ENCODE measurements at places on chromosomes 2 and 18.

GRCh38 chr2:78465707-78466106 lies 559.8 kb upstream of the REG3G start:
- no peak for DNase-seq

GRCh38 chr2:38754506-38754905 lies 3.3 kb upstream of the SRSF7 start:
- DNase-seq = no peak

- DNase-seq = peak; percentile 63
Observed at GRCh38 chr2:56624181-56624580, 440.4 kb downstream of the CCDC85A start.

GRCh38 chr2:41448221-41448620 lies 599.6 kb upstream of the PKDCC start:
- no peak for DNase-seq

DNA sequence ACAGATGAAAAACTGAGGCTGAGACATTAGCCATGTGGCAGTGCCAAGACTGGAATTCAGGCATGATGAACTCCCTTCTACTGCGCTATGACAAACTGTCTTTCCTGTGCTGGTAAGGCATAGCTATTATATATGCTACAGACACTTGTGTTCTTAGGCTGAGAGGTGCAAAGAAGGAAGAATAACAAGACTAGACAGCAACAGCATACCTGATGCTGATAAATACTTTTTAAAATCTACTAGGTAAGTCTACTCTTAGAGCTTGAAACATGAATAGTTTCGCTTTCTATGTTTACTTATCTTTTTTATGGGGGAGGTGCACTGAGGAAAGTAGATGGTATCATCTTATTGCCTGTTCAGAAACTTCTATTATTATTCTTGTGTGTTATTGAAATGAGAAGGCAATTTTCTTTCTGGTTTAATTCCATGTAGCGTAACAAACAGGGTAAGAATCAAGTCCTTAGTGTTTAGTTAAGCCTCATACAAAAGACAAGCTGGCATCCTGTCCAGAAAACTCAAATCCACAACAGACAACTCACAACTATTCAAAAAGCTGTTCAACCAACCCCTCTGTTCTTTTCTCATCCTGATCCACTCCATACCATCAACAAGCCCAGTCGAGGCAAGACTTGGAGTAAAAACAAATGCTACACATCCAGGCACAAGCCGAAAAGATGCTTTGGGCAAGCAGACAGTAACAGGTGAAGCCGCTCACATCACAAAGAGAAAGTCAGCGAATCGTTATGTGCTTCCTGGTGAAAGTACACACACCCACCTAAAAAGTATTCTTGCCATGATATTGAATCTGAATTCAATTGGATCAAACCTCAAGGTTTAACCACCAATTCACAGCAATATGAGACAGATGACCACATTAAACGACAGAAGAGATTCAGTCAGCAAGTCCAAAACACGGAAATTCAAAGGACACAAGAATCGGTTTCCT lies 1.5 kb downstream of the TTC32 start:
- DNase-seq = peak; percentile 19

GRCh38 chr2:140910683-140911082 lies 1220.1 kb downstream of the LRP1B start:
- no peak for DNase-seq

GRCh38 chr2:598058-598802 lies 79.0 kb downstream of the TMEM18 start:
- no peak for DNase-seq

GRCh38 chr2:230439590-230439989 lies 23.6 kb downstream of the SP100 start:
- peak; percentile 32 for DNase-seq

GRCh38 chr2:241769819-241770184 lies 6.8 kb upstream of the GAL3ST2 start:
- no peak for DNase-seq

DNA sequence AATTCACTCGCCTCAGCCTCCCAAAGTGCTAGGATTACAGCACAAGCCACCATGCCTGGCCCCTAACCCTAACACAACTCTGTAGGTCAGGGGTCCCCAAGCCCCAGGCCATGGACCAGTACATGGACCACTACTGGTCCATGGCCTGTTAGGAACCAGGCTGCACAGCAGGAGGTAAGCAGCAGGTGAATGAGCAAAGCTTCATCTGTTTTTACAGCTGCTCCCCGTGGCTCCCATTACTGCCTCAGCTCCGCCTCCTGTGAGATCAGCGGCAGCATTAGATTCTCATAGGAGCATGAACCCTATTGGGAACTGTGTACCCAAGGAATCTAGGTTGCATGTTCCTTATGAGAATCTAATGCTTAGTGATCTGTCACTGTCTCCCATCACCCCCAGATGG lies 201.7 kb downstream of the NRP2 start:
- DNase-seq = no peak

DNA sequence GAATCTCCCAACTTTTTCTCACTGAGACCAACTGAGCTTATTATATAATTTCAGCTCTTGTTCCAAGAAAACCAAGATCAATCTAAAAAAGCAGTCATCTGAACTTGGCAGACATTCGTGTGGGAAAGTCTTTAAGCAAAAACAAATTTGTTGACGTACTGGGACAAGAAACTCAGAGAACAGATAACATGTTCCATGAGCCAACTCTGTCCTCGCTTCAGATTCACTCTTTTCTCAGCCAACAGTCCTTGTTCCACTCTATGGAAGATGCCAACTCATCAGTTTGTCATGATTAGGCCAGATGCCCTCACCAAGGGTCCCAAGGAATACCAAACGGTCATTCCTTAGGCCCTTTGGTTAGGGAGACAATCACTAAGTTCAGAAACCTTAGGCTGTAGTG lies 224.2 kb upstream of the CTAGE1 start:
- no peak for DNase-seq

- peak; percentile 36 for DNase-seq
Observed at GRCh38 chr2:26243470-26244308, 743 bp downstream of the HADHA start.

- DNase-seq = no peak
Observed at GRCh38 chr2:70397186-70397585, 95.3 kb upstream of the FAM136A start.

- no peak for DNase-seq
Observed at GRCh38 chr2:159232456-159233170, 53.9 kb downstream of the WDSUB1 start.
